ENCODE measurements at places on chromosomes 11 and 22.
A peak's percentile ranks its signal among the peaks of the same experiment; 100 is the strongest.

DNA sequence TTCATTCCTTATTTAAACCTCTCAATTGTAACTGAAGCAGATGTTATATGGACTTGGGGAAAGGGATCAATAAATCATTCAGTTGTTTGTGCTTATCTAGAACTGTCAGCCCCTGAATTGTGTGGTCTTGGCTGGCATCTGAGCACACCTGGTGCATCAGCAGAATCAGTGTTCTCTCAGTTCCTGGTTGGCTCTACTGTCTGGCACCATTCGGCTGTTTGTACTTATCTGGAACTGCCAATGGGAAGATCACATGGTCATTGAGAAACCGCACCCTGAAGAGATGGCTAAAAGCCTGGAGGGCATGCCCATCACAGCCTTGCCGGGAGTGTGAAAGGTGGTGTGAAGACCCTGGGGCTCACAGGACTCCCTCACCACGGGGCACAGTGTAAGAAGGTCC lies 37.1 kb upstream of the EHF start:
- DNase-seq = no peak

- no peak for DNase-seq
Measured at GRCh38 chr22:20013382-20013871, 3.2 kb downstream of the ARVCF start.

DNA sequence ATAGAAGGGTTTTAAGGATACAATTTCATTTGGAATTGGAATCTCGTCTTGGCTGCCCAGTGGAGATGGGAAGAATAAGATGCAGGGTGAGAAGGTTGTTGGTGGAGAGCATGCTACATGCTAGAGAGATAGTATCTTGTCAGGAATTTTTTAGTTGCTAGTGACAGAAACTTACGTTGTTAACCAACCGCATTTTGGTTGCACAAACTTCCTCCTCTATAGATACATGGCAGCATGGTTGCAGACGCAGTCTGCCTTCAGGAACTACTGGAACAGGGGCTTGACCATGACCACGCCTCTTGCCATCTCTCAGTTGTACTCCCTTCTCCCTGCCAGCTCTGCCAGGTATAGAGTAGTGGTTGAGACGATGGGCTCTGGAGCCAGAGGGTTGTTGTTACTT lies 13.5 kb upstream of the CCDC90B start:
- no peak for DNase-seq

DNA sequence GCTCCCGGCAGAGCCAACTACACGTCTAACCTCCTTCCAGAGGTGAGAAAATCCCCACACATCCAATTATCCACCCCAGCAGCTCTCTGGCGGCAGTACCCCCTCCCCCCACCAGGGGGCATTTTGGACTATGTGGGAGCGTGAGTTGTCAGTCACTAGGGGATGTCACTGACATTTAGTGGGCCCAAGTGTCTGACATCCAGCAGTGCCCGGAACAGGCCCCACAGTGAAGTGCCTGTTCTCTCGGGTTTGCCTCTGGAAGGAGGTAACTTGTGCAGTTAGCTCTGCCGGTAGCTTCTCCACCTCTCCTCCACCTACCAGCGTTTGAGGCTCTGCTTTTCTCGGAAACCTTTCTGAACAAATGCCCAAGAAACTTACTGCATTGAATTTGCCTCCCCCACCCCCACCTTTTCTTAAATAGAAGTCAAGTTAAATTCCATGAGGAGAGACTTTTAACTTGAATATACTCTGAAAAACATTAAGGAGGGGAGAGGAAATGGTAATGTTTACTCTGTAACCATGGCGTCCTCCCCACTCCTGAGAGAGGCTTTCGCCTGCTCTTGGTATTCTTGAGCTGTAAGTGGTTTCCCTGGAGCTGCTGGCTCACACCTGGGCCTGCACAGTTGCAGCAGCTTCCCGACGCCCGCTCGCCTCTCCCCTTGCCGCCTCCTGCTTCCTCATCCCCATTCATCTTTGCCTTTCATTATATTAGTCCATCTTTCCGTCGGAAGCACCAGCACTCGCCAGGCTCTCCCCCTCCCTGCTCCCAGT lies 112.8 kb downstream of the WNT7B start:
- no peak for DNase-seq

- no peak for DNase-seq
Measured at GRCh38 chr11:21446939-21447590, 745.8 kb upstream of the ANO5 start.

DNA sequence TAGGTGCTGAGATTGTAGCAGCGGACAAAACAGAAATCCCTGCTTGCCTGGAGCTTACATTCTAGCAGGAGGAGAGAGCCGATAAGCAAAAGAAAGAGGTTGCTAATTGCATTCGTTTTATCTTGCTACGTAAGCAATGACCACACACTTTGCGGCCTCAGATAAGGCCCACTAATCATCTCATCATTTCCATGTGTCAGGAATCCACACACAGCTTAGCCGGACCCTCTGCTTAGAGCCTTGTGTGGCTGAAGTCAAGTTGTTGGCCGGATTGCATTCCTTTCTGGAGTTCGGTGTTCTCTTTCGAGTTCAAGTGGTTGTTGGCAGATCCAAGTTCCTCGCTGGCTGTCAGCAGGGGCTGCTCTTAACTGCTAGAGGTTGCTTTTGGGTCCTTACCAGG lies 101.6 kb downstream of the CHST1 start:
- no peak for DNase-seq

DNA sequence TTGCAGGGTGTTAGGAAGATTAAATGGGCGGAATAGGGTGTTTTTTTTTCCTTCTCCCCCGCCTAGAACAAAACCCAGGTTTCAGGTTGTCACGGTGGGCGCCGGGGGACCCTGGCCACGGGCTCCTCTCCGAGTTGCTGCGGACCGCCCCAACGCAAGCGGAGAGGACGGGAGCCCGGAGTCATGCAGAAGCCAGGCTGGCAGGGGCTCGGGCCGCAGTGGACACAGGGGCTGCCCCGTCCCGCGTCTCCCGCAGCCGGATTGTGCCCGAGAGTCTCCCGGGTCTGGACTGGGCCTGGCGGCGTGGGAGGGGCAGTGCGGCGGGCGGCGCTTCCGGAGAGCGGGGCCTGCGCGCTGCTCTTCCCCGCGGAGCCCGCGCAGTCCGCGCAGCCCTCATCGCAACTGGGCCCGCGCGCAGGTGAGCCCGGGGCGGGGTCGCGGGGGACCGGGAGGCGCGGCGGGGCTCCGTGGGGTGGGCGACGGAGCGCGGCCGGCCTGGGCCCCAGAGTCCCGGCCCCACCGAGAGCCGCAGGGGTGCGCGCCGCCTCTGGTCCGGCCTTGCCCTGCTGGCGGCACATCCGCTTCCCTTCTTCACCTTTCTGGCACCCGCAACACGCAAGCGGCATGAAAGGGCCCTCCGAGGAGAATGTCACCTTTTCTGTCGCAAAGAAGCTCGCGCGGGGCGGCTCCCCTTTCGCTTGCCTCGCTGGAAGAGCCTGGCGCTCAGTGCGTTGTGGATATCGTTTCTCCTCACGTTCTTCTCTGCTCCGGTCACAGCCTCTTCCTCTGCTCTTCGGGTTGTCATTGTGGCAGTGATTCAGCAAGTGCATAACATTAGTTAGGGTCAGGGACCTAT lies at the start of gene TIRAP:
Gene TIRAP, plus strand, starts transcription at position 358 of the 856 bp plus-strand sequence. CDS start 7,802 bp downstream, outside the sequence.
- no peak for DNase-seq

GRCh38 chr22:21707677-21708076 lies 27.9 kb downstream of the YPEL1 start:
- DNase-seq = no peak

DNA sequence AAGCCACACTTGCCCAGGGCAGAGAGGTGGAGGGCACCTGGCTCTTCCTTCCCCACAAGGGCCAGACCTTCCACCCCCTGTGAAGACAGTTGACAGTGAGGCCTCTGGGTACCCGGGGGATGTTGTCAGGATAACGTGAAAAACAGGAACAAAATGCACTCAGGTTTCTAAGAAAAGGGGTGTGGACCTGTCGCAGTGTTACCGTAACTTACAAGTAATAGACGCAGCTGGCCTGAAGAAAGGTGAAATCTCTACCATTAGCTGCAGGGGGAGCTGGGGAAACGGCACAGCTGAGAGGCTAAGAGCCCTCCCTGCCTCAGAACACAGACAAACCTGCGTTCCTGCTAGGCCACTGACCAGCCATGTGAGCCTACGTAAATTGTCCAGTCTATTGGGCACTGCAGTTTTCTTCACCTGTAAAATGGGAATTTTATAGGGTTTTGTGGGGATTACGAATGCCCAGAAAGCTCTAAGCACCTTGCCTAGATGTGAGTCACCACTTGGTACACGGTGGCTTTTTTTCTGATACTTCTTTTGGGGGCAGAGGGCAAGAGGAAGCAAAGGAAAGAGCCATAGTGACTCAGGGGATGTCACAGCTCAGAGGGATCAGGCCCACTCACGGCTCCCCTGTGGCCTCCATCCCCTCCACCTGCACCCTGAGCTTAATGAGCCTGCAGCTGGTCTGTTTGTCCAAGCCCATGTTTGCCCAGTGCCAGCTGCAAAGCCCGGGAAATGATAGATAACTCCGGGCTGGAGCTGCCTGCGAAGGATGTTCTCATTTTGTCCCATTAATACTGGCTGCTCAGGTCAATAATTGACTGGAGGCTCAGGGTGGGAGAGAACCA lies 18.4 kb upstream of the CABP7 start:
- DNase-seq = no peak

GRCh38 chr11:11057472-11057854 lies 199.6 kb upstream of the ZBED5 start:
- no peak for DNase-seq

DNA sequence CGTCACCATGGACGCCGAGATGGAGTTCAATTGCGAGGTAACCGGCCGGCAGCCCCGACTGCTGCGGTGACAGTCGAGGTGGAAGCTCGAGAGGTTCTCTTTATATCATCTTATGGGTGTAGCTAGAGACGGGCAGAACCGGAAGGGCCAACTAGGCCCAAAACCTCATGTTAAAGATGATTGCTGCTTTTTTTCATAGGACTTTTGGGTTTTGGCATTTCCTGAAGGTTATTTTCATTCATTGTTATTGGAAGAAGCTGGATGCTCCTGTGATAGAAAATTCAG lies 585 bp downstream of the NF2 start:
- no peak for DNase-seq

DNA sequence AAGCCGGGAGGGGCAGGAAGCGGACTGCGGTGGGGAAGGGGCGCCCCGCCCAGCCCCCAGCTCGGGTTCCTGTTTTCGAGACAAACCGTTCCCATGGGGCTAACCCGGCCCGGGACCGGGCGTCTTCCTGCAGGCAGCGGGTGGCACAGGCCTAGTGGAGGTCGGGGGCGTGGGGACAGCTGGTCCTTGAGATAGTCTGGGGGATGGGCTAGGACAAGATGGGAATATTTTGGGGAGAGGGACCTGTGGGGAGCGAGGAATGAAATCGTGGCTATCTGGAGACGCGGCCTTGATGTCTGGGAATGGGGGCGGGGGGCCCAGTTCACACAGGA lies 1.2 kb upstream of the RASGRP2 start:
- peak; percentile 76 for DNase-seq

- DNase-seq = no peak
Measured at GRCh38 chr11:93822359-93822758, 28.1 kb downstream of the VSTM5 start.

- DNase-seq = no peak
Measured at GRCh38 chr11:34775417-34775888, 140.7 kb downstream of the APIP start.

GRCh38 chr11:109040303-109040702 lies 375.4 kb downstream of the DDX10 start:
- no peak for DNase-seq

- DNase-seq = no peak
Measured at GRCh38 chr11:111549196-111549868, 8.8 kb downstream of the LAYN start.

All from esophagus squamous epithelium (tissue), 5 donors.